ENCODE measurements at places on chromosomes 3 and 15.

- DNase-seq, result no peak
Measured at GRCh38 chr15:28992336-28992864, 106.6 kb downstream of the APBA2 start.

DNA sequence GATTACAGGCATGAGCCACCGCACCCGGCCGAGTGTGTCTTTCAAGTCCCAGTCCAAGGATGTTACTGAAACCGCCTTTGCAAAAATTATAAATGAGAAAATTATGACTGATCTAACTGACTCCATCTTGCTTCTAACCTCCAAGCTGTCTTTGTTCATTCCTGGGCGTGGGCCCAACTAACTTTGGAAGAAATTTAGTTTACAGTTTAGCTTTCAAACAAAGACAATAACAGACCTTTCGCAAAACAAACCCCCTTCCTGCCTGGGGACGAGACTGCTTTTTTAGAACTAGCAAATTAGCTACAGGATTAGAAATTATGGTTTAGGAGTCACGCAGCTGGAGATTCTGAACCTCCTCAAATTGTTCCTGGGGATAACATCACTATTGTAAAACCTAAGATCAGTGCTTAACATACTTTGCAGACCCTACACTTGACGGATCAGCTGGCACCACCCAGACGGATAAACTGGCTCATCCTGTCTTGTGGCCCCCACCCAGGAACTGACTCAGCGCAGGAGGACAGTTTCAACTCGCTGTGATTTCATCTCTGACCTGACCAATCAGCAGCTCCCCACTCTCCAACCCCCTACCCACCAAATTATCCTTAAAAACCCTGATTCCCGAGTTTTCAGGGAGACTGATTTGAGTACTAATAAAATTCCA, 23.8 kb downstream of the NANOGP8 start:
- no peak for DNase-seq

DNA sequence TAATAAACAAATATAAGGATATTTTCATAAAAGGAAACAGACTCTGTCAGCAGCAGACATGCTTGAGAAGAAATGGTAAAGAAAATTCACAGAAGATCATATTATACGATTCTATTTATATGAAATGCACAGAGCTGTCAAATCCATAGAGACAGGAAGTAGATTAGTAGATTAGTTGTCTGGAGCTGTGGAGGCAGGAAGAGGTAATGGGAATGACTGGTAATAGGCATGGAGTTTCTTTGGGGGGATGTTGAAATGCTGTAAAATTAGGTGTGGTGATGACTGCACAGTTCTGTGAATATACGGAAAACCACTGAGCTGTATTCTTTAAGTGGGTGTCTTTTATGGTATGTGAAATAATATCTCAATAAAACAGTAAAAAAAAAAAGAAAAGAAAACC, 35.3 kb downstream of the CEP152 start:
- DNase-seq, result no peak

GRCh38 chr15:69735121-69735520, 282.5 kb downstream of the RPLP1 start:
- DNase-seq, result no peak

- no peak for DNase-seq
Measured at GRCh38 chr3:46338840-46339239, 15.1 kb upstream of the CCR2 start.

GRCh38 chr3:174331095-174331800, 527.9 kb upstream of the NAALADL2 start:
- no peak for DNase-seq

- no peak for DNase-seq
Measured at GRCh38 chr3:107966276-107966675, 124.6 kb downstream of the CD47 start.

DNA sequence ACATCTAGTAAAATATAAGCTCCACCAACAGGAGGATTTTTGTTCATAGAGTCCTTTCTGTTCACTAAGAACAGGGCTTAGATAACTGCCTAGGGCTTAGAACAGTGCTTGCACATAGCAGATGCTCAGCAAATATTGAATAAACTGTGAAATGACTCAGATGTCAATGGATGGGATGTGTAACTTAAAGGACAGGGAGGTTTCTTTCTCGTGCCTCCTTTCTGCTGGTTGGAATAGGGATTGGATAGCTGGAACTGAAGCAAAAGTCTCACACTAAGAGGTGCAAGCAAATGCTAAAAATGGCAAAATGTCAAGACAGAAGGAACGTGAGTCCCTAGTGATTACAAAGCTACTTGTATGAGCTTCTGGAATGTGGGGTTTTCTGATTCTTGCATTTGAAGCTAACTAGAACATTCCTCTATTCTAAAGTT, 392.8 kb upstream of the WNT5A start:
- DNase-seq, result no peak

- DNase-seq, result no peak
Measured at GRCh38 chr3:133119176-133119575, 81.0 kb downstream of the TMEM108 start.

- no peak for DNase-seq
Measured at GRCh38 chr3:157027861-157028745, 131.8 kb downstream of the CCNL1 start.

- no peak for DNase-seq
Measured at GRCh38 chr3:50299929-50300680, 900 bp upstream of the HYAL3 start.

All from stimulated activated CD4-positive, alpha-beta T cell treated with anti-CD3 and anti-CD28 coated beads, Interleukin-1b, Interleukin-23, amount 100 ng/mL, for 4 hours (primary cell).